ENCODE measurements at places on chromosomes 13 and 19.

- no peak for DNase-seq
Measured at GRCh38 chr13:98731925-98732324, 20.5 kb downstream of the SLC15A1 start.

GRCh38 chr19:4713384-4713951, 10.2 kb downstream of the DPP9 start:
- DNase-seq: no peak

DNA sequence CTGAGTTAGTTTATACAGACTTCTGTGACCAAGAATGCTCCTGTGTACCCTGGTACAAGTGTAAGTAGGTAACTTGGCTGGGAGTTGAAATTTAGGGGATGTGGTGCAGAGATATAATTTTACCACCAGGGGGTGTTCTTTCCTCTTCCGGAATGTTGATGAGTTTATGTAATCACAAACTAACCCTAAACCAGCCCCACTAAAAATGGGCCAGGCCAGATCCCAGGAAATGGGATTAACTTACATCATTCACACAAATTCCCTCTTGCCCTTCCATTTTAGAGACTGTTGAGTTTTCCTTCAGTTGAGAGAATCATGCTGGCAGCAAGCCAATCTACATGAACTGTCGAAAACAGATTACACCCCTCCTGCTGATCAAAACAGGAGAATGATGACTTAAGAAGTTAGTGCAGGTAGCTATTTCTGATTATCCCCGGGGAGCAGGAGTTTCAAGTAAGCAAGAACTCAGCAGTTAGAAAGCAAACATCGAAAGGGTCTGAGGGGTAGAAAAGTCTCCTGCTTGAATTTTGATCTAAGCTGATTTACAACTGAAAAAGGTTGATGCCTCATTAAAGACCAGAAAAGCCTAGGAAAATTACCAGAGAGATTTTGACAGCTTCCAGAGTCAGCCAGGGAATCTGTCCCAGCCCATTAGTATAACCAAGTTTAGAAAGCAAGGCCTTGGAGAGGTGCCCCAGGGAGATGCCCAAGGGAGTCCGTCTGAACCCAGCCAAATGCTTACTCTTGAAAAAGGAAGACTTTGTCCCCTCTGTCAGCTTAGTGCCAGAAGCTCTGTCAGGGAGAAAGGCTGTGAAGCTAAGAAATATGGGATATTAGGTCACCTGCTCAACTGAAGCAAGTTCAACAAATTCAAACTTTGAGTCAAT, 32.3 kb upstream of the MED4 start:
- DNase-seq: peak; percentile 13

DNA sequence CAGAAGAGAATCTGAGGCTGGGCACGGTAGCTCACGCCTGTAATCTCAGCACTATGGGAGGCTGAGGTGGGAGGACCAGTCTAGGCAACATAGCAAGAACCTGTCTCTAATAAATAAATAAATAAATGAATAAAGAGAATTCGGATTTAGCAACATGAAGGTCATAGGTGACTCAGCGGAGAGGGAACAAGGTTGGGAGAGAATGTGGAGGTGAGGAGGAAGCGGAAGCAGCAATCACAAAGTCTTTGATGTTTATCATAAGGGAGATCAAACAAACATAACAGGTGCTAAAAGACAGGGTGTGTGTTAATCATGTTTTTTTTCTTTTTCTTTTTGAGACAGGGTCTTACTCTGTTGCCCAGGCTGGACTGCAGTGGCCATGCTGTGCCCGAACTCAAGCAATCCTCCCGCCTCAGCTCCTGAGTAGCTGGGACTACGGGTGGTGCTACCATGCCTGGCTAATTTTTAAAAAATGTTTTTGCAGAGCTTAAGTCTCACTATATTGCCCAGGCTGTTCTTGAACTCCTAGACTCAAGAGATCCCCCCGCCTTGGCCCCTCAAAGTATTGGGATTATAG, 16.3 kb downstream of the PBX4 start:
- no peak for DNase-seq

DNA sequence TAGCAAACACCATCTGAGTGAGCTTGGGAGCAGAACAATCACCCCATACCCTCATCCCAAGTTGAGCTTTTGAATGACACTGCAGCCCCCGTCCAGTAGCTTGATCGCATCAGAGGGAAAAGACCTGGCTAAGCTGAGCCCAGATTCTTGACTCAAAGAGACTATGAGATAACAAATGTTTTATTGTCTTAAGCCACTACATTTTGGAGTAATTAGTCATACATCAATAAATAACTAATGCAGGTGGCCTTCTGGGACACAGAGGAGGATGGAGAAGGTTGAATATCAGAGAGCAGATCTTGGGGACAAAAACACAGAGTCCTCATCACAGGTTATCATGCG, 24.6 kb upstream of the IGSF23 start:
- DNase-seq: no peak

DNA sequence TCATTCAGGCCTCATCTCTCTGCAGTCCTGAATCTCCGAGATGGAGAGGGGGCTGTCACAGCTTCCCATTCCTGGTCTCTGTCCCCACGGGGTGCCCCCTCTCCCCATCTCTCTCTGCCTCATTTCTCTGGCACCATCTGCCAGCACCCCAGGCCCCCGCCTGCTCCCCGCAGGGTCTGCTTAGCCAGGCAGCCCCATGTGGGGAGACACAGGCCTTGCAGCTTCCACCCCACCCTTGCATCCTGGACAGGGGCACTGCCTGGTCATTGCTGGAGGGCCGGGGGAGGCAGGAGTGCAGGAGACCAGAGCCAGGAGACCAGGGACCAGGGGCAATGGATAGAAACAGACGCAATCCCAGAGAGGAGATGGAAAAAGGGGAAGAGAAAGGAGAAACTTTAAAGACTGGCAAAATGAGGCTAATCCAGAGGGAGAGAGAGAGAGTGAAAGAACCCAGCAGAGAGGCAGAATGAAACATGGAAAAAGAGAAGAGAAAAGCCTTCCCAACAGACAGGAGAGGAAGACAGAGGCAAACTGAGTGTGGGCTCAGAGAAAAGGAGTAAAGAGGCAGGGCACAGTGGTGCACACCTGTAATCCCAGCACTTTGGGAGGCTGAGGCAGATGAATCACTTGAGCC, 8.8 kb upstream of the GIPR start:
- no peak for DNase-seq

- no peak for DNase-seq
Measured at GRCh38 chr19:57776764-57777296, 7.4 kb downstream of the ZNF586 start.

DNA sequence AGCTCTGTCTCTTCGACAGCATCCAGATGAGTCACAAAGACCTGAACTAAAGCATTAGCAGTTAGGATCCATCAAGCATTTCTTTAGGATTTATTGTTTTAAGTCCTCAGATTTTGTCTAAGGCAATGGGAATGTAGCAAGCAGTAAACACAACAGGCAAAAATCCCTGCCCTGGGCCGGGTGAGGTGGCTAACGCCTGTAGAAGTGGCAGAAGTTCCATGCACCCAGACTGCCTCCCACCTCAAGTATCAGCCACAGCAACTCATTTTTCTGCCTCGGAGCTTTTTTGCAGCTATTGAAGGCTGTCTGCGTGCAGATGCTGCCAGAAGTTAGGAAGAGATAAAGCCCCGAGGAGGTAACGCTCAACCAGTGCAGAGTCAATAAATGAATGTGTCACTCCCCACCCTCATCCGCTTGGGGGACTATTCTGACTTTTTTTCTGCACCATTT, 47.1 kb upstream of the MRI1 start:
- no peak for DNase-seq

GRCh38 chr13:25169951-25170553, 2.0 kb downstream of the AMER2 start:
- DNase-seq: no peak

- DNase-seq: peak; percentile 18
Measured at GRCh38 chr19:39397360-39398296, 6.5 kb downstream of the MED29 start.

DNA sequence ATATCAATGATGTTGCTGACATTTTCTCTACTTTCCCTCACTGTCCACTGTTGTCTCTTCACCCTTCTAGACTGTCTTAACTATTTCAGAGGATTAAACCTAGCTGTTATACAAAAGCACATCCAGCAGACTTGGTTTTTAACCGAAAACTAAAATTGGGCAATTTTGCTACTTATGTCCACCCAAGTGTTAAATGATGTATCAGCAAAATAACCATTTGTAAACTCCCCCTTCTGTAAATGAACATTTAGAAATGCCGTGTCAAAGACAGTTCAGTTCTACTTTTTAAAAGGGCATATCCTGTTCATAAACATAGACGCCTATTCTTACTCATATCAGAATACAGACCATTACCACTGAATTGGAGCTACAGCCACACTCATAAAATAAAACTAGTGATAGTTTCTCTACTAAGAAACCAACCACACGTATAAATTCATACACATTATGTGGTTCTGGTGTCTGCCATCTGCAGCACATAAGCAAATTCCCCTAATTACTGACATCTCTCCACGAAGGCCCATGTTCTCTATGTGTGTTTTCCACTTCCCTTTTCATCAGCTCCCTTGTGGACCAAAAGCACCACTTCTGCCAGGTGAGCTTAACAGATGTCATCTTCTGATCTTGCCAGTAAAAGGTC, 1091.8 kb downstream of the PCDH9 start:
- DNase-seq: no peak

GRCh38 chr19:51564791-51565190, 6.3 kb upstream of the ZNF175 start:
- no peak for DNase-seq

- no peak for DNase-seq
Measured at GRCh38 chr19:10420444-10421239, at the start of gene PDE4A. TSS of gene PDE4A (plus strand) at chr19:10420538. CDS start at chr19:10420765, 227 bp downstream.

DNA sequence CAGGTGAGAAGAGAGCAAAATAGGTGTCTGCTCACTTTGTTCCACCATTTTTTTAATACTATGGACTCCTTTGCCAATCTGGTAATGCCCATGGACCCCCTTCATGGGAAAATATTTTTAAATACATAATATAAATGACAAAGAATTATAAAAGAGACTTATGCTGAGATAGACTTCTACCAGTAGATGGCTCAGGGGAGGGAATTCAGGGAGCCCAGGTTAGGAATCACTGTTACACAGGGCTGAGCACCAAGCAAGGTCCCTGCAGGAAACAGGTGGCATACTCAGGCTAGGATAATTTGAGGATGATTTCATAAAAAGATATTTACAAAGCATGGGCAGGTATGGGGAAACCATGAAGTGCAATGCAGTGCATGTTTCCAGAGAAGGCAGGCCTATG, 525.9 kb downstream of the FGF9 start:
- DNase-seq: no peak

DNA sequence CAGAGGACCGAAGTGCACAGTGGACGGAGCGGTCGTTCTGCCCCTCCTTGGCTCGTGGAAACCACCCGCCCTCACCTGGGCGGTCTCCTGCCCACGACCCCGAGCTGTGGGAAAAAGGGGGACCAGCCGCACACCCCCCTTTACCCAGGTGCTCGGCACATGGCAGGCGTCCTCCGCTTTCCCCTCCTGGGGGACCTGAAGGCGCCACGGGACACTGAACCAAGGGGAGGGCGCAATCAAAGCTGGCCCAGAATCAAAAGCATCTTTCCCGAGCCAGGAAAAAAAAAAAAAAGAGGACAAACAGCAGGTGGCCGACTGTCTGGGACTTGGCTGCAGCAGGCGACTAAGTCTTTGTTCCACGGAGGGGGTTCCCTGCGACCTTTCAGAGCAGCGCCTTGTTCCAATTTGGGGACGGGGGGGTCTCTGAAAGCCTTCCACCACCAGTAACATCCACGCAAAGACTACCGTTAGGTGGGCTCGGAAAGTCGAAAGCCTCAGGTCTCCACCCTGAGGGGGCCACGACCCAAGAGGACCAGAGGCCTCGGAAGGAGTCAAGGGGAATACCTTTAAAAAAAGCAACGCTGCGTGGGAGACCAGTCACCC, 1.1 kb downstream of the MBD3 start:
- DNase-seq: no peak

GRCh38 chr13:26820871-26821270, 60.3 kb upstream of the GPR12 start:
- DNase-seq: no peak

- no peak for DNase-seq
Measured at GRCh38 chr13:102286326-102286725, 115.5 kb downstream of the FGF14 start.

GRCh38 chr13:83350569-83350968, 531.7 kb downstream of the SLITRK1 start:
- no peak for DNase-seq

- no peak for DNase-seq
Measured at GRCh38 chr19:19470579-19470978, 44.8 kb downstream of the TSSK6 start.

GRCh38 chr19:8113017-8113416, 36.4 kb downstream of the FBN3 start:
- DNase-seq: no peak

- DNase-seq: no peak
Measured at GRCh38 chr19:34722353-34722752, 11.7 kb upstream of the ZNF181 start.

DNA sequence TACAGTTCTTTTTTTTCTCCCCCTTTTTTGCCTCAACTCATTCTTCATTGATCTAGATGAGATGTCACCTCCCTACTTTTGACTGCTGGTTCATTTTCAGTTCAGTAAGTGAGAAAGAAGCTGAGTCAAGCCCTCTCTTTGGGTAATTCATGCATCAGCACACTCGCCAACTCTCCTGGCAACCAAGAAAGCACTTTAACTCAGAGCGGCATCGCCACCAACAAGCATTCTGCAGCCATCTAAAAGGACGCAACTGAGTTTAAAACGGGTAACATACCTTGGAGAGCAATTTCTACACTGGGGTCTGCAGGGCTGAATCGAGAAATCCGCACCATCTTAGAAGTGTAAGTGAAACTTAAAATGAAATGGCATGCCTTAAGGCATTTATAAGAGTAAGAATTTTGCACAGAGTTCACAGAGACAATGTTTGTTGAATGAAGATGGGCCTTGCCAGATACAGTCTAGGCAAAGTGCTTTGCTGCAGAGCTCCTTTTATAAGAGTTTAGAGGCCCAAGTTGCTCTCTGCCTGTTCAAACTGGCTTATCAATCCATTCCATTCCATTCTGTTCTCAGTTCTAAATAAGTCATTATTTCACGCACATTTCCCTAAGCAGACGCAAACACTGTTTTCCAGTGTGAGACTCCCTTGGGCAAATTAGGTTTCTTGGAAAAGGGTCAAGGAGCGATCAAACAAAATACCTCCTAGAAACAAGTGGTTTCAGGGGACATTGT, 338.0 kb downstream of the ENOX1 start:
- no peak for DNase-seq

- DNase-seq: no peak
Measured at GRCh38 chr13:100552755-100553154, 35.8 kb downstream of the GGACT start.

Data from NCI-H2107 (cell line).